Suprapubic skin (tissue), 4 donors: ENCODE measurements at places on chromosomes 12 and 14.

DNA sequence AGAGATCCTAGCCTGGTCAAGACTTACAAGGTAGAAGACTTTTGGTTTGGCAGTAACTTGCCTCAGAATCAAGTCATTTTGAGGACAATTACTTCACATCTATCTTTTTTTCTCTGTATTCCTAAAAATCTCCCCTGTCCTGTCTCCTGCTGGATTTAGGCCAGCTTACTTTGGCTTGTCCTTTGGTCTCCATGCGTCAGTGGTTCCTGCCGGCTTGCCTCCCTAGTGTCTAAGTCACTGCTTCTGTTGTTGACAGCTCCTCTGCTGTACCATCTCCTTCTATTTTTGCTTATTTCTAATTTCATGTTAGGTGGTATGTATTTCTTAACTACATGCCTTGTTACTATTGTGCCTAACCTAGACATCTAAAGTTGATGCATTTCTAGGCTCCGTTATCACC is 39.7 kb upstream of the FBLN5 start:
- no peak for DNase-seq

- DNase-seq = no peak
These were observed 78.0 kb downstream of the AKAP6 start for GRCh38 chr14:32407130-32407529.

GRCh38 chr14:52241087-52241793 is 26.3 kb upstream of the PTGDR start:
- no peak for DNase-seq

DNA sequence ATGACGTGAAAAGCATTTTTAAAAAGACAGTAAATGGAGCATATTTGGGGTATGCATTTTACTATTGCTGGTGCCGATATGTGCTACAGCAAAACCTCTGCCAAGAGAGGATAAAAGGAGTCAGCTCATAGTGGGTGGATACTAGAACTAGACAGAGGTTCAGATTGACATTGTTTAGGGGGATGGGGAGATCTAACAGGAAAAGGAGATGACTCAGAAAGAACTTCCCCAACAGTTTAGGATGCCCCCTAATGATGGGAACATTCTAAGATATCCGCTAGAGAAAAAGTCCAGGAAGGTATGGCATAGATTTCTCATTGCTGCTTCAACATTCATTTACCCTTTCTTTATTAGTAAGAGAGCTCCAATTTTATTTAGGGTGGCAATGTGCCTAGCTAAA is 110.5 kb upstream of the CLEC14A start:
- DNase-seq = no peak

DNA sequence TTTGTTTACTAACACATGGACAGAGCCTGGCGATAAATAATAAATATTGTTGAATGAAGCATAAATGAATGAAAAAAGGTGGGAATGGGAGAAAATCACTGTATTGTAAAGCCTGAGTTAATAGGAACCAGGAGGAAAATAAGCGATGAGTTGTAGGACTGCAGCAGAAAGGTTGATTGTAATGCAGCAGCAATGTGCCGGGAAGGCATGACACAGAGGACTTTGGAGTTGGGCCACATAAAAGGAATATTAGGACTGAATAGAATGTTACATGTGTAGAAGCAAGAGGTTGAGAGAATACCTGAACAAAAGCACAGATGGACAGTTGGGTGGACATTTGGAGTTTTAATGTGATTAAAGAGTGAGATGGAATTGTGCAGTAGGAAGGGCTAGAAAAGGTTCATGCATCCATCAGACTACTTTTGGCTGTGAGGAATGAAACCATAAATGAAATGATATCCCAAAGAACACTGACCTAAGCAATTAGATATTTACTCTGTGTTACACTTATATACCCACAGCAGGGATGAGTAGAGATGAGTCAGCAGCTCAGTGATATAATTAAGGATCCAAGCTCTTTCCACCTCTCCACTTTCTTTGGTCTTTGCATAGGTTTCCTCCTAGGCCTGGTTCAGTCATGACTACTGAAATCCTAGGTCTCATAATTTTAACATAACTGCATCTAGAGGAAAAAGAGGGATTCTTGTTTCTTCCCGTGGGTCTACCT is 55.4 kb downstream of the CCER1 start:
- DNase-seq = no peak

DNA sequence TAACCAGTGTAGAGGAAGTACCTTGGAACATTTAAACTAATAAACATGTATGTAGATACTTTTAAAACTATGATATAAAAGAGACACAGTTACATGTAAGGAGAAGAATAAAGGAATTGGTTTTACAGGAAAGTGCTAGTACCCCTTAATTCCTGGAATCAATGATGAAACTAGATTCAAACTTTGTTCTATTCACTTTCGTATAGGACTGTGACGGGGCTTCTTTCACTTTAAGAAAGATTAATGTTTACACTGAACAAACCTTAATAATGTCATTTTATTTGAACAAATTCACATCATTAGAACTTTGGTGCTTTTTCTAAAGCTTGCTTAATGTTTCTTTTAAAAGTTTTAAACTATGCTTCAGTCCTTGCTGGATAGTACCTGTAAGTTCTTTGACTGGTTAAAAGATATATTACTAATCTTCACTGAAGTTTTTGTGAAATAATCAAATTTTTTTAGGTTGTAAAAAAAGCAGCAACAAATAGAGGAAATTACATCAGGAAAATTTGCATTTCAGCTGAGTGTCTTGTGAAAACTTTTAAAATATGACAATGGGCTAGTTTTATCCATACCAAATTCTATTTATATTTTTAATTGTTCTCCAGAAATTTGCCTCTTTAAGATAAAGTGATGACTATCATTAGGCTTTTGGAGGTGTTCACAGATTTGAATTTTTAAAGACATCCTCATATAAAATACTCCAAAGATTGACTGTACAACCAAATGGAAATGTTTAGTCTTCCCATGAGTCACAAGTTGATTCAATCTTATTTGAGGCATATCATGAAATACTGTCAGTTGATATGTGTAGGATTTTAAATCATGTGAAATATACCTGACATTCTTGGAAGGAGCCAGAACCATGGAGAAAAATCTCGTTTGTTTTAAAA is 36.2 kb downstream of the PAPOLA start:
- no peak for DNase-seq

- DNase-seq = no peak
These were observed 216.6 kb upstream of the PWP1 start for GRCh38 chr12:107469011-107469410.

DNA sequence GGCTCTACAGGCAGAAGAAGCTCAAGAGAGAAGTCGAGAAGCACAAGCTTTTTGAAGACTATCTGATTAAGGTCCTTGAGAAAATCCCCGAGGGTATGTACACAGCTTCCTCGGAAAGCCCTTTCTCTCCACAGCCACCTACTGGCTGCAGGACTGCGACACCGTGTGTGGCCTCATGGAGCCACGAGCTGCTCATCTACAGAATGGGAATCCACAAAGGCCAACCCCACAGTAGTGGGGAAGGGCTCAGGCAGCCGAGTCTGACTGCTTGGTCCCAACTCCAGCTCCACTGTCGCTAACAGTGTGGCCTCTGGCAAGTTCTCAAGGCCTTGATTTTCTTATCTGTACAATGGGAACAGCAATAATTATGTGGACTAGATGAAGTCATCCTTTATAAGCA is 2.5 kb downstream of the CCDC197 start:
- no peak for DNase-seq

- no peak for DNase-seq
These were observed 17.7 kb downstream of the MDM2 start for GRCh38 chr12:68825569-68826217.

GRCh38 chr14:98853063-98853729 is 418.8 kb downstream of the BCL11B start:
- peak; percentile 34 for DNase-seq

GRCh38 chr14:89417465-89418225 is 612 bp upstream of the FOXN3 start:
- peak; percentile 86 for DNase-seq

GRCh38 chr12:9134981-9135628 is 19.4 kb upstream of the A2M start:
- DNase-seq = no peak

GRCh38 chr12:8087666-8088065 is 5.6 kb downstream of the NECAP1 start:
- no peak for DNase-seq

- DNase-seq = no peak
These were observed at the start of gene ESR2 for GRCh38 chr14:64293976-64294671. ESR2 (minus strand) TSS chr14:64294371; CDS start chr14:64282985, 11,386 bp downstream.

- DNase-seq = no peak
These were observed 1224.1 kb upstream of the SEL1L start for GRCh38 chr14:82757776-82758175.

- no peak for DNase-seq
These were observed 233.2 kb downstream of the NRXN3 start for GRCh38 chr14:78403278-78403815.

- no peak for DNase-seq
These were observed 358.8 kb downstream of the GLT1D1 start for GRCh38 chr12:129211862-129212630.

- DNase-seq = no peak
These were observed 4.3 kb upstream of the KRT72 start for GRCh38 chr12:52605542-52605941.

GRCh38 chr12:59055204-59055860 is 135.0 kb upstream of the LRIG3 start:
- DNase-seq = no peak

DNA sequence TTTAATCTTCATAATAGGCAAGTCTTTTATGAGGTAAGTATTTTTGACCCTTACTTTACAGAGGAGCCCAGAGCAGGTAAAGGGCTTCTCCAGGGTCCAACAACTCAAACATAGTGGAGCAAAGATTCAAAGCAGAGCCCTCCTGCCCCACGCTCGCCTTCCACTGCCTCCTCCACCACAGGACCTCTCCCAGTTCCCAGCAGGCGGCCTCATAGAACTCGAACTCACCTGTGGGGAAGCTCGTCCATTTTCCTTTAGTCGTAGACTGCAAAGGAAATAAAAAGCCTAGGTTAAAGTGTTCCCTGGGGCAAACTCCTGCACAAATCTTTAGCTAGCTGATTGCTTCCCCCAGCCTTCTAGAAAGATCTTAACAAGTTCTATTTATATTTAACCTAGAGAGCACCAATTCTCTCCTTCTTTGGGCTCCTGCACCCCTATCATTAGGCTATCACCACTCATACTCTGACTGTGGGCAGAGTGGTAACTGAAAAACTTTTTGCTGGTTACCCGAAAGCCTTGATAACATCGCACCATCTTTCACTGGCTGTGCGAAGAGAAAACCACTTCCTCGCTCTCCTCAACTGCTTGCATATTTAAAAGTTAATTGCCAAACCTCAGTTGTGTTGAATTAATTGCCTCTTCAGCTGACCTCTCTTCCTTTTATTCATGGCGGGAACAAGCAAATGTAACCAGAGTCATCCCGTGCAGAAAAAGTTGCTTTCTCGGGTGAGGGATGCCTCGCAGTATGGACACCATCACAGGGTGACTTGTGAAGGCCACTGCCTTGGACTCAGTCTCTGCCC is 299.6 kb downstream of the DPF3 start:
- DNase-seq = no peak

- DNase-seq = no peak
These were observed 132.4 kb downstream of the TPH2 start for GRCh38 chr12:72071030-72071429.

DNA sequence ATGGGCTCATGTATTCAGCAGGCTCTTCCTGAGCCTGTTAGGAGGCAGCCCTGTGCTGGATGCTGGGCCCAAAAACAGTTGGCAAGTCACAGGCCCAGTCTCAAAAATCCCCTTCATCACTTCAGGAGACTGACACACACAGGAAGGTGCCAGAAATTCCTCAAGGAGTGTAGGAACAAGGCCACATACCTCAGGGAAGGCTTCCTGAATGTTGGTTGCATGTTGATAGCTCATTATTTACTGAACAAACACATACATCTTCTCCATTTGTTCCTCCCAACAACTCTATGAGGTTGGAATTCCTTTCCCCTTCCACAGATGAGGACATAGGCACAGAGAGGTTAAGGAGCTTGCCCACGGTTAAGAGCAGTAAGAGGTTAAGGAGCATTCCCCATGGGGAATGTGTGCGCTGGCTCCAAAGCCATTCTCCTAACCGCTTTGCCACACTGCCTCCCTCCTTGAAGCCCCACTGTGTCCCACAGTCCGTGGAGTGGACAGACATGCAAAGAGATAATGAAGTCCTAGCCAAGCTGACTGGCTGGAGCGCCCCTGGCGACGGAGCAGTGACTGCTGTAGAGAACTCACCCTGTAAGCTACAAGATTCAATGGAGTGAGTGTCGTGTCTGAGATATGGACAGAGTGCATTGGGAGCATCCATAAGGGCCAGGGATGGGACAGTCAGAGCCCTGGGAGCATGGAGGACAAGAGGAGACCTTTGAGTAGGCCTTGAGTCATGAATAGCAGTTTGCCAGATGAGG is 3.3 kb downstream of the HHIPL1 start:
- DNase-seq = no peak

GRCh38 chr12:113227686-113228391 is 6.6 kb downstream of the TPCN1 start:
- DNase-seq = no peak

GRCh38 chr12:96094201-96094600 is 58.8 kb upstream of the LTA4H start:
- no peak for DNase-seq

GRCh38 chr12:132886529-132887477 is 602 bp downstream of the CHFR start:
- peak; percentile 70 for DNase-seq

DNA sequence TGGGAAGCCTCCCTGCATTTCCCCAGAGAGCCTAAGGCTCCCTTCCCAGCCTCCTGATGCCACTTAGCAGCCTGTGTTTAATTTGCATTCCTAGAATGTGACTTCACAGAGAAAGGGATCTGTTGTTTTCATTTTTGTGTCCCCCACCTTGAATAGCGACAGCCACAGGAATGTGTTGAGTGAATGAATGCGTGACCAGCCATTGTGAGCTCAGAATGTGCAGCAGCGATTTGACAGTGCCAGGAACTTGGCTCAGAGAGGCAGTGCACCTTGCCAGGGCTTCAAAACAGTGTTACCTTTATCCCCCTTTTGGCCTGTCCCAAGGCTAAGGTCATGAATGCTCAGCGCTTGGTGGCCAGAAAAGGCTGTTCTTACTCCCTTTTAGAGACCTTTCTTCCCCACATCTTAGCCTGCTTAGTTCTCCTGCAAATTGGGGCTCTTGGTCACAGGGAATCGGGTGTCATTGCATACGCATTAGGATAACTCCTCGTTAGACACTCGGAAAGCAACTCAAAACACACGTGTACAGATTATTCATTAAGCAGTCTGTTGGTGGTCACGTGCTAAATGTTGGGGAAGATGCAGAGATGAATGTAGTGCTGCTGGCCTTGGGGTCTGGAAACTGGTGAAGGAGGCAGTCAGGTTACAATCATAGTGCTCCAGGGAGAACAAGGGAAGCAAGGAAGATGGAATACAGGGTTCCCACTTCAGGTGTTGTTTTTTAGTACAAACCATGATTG is 9.8 kb downstream of the NTF3 start:
- no peak for DNase-seq

- no peak for DNase-seq
These were observed 83.0 kb upstream of the CCDC196 start for GRCh38 chr14:66403183-66403582.

DNA sequence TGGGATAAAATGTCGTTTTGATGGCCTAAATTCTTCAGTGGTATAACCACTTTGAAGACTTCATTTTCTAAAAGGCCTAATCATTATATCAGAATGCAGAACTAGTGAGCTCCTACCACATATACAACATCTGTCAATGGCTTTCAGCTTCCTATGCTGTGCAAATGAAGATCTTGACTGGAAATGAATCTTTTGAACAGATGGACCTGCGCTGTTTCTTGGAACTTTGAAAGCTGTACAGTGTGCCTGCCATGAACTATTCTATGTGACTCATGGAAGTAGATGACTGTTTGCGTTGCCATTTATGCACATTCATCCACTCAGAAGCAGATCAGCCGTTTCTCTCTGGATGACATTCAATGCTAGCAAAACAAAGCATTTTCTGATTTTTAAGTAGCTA is 542.2 kb upstream of the USP15 start:
- DNase-seq = no peak

- no peak for DNase-seq
These were observed 28.4 kb upstream of the NOVA1 start for GRCh38 chr14:26626256-26626655.
